Renal cortex interstitium (tissue), 15 donors: ENCODE measurements at places on chromosomes 5 and 9. TPM values are rescaled to one million over a fixed set of nuclear protein-coding genes. Genes with fewer than 3 reads are reported as not detected.

DNA sequence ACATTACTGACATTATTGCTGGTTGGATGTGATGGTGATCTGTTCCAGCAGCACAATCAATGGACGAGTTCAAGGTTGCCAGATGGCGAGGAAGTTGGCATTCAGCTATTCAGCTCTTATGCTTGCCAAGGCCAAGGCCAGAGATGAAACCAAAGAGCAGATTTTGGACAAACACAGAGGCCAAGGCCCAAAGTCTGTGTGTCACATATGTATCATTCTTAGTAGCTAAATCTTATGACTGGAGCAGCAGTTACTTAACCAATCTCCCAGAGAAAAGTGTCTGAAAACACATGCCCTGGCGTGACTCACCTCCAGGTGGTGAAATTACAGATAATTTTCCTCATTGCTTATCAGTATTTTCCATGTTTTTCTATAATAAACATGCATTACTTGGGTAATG lies 189.0 kb upstream of the EGFLAM start:
- DNase-seq = no peak

DNA sequence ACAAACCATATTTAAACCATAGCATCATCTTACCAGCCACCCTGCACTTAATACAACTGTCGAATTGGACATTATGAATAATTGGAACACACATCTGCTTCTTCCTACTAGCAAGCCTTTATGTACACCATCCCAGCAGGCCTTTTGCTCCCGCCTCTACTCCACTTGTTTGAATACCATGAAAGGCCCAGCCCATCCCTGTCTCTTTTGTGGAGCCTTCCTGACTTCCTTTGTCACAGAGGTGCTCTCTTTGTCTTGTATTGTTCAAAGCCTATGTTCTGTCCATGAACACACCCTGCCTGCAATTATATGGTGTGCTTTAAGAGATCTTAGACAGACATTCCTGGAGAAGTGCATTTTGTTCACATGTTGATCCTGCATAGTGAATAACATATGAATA lies 465.7 kb downstream of the DIRAS2 start:
- no peak for DNase-seq

- DNase-seq = no peak
These were observed 4.1 kb upstream of the GRAMD2B start for GRCh38 chr5:126419102-126419501.

DNA sequence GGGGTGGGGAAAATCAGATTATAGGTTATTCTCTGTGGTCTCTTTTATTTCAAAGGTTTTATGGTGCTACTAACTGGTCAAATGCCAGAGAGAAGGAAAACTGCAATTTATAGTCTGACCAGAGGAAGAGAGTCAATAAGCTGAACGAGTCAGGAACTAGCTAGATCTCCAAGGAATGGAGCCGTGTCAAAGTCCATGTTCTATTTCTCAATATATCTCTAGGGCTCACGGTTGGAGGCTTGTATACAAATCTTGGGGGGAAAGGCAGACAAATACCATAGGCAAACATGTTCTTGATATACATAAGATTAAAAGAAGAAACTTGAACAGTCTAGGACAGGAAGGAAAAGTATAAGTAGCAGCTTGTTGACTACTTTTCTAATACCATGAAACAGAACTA lies 627.1 kb downstream of the PDE4D start:
- DNase-seq = no peak

- no peak for DNase-seq
These were observed 13.0 kb downstream of the RGS7BP start for GRCh38 chr5:64518793-64519192.

GRCh38 chr5:180138214-180138975 lies 66.8 kb upstream of the RNF130 start:
- no peak for DNase-seq

DNA sequence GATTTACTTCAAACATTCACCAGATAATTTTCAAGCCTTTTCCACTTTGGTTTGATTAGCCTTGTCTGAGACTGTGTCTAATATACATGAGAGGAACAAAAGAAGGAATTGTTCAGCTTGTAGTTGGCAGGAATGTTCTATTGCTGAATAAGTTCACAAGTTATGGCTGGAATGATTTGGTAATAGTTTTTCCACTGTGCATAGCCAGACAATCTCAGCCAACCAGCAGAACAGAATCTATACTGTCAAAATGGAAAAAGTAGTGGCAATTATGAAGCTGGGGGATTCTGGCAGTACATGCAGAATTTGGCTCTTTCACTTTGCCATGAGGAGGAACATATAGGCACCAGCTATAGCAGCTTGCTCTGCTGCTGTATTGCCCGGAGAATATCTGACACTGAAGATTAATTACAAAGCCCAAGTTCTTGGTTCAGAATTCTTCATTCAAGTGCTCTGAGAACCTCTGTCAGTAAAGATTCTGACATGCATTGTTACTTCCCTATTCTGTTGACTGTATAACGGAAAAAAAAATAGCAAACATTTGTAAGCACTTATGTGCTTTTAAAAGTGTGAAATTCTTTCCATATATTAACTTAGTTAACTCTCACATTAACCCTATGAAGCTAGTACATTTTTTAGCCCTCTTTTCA lies 150.6 kb downstream of the PRR16 start:
- DNase-seq = no peak

DNA sequence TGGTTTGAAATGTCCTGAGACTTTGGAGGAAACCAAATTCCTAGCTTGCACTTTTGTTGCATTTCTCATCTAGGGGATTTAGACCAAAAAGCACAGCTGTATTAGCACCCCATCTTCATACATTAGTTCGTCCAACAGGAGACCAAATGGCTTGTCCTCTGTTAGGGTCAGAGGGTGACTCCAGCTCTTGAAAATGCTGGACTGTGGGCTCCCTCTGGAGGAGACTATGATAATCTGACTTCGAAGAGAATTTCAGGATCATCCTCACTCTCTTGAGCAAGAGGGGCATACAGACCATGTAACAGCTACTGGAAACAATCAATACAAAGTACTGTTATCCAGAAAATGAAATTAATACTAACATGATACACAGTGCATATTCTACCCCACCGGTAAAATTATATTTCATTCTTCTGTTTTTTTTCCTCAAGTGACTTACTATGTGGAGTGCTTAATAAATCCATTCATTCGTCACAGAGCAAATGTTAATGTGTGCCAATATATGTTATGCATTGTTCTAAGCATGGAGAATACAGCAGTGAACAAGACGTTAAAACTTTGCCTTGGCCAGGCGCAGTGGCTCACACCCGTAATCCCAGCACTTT lies 63.7 kb upstream of the PPP2CA start:
- DNase-seq = peak; percentile 67

- DNase-seq = no peak
These were observed 225.2 kb downstream of the GAS1 start for GRCh38 chr9:86721843-86722705.

DNA sequence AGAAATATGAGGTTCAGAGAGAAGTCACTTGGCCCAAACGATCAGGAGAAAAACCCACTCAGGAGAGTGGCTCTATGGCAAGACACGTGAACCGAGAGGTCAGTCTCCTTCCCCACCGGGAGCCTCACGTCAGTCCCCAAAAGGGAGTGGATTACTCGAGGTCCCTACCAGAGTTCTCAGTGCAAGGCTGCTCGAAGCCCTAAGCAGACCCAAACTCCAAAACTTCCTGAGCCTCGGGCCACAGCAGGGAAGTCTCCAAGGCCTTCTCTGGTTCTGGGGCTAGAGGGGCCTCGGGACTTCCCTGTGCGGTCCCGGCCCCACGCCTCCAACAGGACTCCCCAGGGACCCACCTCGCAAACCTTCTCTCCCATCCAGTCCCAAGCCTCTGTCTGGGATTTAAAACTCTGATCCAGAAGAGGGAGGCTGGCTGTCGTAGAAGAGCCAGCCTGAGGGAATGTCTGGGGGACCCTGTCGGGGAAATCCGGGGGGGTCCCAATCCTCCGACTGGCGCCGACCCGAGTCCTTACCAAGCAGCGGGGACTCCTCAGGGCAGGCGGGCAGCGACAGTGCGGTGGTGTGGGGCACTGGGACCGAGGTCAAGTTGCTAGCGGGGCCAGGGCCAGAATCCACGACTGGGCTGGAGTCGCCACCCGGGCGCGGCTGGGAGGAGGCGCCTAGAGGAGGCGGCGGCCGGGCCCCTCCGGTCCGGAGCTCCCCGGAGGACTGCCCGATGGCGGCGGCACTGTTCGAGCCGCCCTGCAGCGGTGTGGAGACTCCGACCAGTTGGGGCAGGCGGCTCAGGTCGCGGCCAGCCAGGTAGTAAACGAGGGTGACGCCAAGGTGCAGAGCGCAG lies 679 bp downstream of the B4GALT1 start:
- no peak for DNase-seq

GRCh38 chr5:152004095-152004494 lies 79.4 kb upstream of the GLRA1 start:
- no peak for DNase-seq

DNA sequence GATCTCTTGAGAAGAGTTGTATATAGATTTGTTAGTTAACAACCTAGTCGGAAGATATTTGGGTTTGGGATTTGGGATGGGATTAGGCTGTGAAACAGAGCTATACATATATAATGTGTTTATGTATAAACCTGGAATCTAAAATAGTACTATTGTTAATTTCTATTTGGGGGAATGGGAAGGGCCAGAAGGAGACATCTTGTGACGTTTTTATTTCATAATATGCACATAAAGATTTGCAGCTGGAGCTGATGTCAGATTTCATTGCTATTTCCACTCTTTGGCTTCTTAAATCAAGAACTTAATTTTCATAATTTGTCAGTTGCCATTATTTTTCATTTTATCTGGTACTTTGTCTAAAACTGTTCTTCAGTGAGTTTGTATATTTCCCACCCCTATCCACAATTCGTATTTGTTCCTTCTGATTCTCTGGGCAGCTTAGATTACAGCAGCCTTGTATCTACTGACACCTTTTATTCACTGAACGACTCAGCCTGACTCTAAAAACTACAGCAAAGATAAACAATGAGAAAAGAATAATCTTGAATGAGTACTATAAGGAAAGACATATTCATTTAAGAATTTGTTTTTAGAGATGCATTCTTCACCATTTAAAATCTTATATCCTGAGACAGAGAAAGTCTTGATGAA lies 86.9 kb downstream of the YTHDC2 start:
- no peak for DNase-seq

GRCh38 chr9:129204840-129205239 lies 26.8 kb upstream of the IER5L start:
- no peak for DNase-seq

DNA sequence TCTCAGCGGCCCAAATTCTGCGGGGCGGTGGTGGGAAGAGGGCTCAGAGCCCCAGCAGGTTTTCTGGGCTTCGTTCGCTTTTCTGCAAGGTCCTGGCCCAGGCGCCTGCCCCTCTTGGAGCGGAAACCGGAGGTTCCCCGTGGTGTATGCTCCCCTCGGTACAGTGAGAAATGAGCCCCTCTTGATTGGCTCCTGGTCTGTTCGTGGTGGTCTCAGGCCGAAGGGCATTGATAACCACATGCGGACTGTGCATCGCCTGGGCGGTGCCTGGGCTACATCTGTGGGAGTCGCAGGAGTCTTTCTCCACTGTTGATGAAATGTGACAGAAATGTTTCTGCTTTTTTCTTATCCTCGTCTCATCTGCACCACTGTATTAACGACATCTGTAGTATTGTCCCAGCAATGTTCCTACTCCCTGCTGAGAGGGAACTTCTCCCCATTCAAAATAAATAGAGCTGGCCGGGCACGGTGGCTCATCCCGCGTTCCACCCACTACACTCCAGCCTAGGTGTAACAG lies 682 bp downstream of the MAN1B1 start:
- no peak for DNase-seq

DNA sequence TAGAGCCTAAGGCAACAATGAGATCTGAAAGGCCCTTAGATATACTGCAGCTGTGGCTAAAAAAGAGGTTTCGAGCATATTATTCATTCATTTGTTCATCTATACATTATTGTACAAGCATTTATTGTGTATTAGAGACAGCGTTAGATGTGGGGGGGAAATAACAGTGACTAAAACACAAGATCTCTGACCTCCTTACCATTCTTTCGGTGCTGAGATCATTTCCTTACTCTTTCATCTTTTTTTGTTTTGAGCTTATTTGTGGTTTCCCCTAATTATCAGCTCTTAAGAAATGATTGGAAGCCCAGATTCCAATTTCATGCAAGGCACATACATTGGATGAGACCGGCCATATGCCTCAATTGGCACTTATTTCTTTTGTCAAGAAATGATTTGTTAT lies 113.2 kb downstream of the SEC61B start:
- DNase-seq = no peak

GRCh38 chr9:125484350-125485282 lies 222.4 kb downstream of the MAPKAP1 start:
- DNase-seq = no peak

DNA sequence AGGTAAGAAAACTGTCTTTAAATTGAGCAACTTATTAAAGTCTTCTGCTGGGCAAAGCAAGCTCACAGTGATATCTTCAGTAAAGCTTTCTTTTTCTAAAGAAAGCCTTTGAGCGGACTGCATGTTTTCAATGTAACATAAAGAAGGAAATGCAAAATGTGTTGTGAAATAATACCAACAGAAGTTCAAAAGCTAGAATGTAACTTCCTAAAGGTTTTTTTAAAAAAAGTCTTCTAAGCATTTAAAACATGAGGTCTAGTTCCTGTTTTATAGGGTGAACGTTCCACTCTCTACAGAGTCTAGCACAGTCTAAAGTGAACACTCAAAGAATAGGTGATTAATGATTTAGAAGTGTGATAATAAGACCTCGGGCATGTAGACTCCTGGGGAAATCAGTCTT lies 62.9 kb downstream of the DENND1A start:
- DNase-seq = no peak

GRCh38 chr9:126412905-126413304 lies 86.3 kb downstream of the MVB12B start:
- DNase-seq = no peak

DNA sequence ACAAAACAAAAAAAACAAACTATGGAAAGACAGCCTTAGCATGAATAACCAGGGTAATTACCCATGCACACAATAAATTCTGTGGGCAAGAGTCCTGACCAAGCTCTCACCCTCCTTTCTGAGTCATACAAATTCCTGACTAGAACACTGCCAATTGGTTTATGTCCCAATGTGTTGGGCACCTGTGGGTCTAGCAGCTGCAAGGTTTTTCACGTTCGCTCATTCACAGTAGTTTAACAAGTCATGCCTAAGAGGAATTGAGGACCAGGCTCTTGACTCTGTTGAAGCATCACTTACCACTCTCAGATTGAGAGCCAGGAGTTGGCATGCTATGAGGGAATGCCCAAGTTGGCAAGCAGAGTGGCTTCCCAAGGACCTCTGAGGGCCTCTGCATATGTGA lies 205.5 kb upstream of the SLC24A2 start:
- no peak for DNase-seq

- no peak for DNase-seq
These were observed 92.0 kb downstream of the C9orf152 start for GRCh38 chr9:110115826-110116542.

Gene SCGB3A1
- polyA plus RNA-seq = 1.8 TPM

Gene SLC22A4
- polyA plus RNA-seq = 5.6 TPM

Gene RRAGA
- polyA plus RNA-seq = 95.1 TPM

Gene SLC6A3
- 0.31 TPM for polyA plus RNA-seq

Gene ALDH1A1
- polyA plus RNA-seq = 288 TPM

Gene HAVCR1
- polyA plus RNA-seq = 0.72 TPM

Gene LEAP2
- 2.5 TPM for polyA plus RNA-seq

Gene PROB1
- 2.4 TPM for polyA plus RNA-seq

Gene GGTA1
- polyA plus RNA-seq = 4.9 TPM

Gene FCHSD1
- 13.5 TPM for polyA plus RNA-seq
